ENCODE measurements at places on chromosomes 5 and 9.

DNA sequence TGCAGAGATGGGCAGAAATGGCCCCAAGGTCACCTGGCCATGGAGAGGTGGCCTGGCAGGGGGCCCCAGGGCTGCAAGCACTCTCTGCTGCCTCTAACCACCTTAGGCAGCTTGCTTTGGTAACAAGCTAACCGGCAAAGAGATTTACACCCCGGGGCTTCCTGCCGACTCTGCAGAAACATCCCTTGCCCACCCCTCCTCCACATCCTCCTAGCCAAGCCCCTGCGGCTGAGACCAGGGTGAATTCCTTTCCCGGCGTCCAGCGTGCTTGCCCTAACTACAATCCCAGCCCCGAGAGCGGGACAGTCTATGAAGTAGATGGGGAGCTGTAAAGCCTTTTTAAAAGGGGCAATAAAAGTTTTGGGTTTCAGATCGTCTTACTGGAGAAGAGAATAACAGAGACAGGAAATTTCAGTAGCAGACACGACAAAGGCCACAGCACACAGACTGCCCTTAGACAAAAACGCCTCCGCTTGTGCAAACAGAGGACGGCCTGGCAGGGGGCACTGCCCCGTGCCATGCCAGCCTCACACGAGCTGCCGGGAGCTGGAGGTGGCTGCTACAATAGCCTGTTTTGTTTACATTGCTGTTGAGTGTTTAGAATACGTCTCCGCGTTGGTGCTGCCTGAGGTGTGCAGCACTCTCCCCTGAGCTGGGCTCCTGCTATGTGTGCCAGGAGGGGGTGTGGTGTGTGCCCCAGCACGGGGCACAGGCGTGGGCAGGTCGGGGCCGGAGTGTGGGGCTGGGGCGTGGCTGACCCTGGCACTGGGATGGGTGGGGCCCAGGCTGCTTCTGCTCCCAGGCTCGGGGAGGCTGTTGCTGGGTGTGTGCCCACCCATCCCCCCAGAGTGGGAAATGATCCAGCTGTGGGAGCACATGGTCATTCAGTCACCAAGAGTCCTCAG lies 15.3 kb downstream of the MYMK start:
- no peak for DNase-seq

DNA sequence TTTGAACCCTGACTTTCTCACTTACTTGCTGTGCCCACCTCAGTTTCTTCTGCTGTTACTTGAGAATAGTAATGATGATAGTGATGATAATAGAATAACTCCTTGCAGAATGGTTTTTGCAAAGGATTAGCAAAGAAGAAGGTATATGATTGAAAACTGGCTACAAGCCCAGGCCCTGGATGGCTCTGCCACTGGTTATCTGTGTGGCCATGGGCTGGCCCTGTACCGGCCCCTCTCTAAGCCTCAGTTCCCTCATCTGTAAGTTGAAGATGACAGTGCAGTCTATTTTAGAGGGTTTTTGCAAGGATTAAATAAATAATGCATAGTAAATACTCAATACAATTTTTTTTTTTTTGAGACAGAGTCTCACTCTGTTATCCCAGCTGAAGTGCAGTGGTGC lies 6.2 kb downstream of the TTLL11 start:
- DNase-seq: no peak

DNA sequence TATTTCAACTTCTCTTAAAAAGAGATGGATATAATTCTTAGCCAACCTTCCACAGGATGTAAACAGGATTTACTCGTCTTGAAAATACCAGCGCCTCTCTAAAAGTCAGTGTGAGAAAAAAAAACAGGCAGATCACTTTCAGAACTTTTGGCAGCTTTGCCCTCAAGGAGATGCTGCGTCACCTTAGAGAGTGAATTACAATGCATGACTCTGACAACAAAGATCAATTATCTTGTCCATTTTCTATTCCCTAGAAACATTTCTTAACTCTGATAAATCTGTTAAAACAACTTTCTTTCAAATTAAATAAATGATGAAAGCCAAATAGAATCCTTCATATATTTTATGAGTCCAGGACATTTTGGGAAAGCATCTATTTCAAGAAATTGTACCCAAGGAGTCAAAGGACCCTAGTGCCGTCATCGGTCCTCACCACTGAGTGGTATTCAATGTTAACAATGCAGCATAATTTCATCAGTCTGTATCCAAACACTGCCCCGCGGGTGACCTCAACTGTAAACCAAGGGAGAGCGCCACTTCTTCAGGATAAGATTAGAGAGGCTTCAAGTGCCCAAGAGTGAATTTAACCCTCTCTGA lies 536.0 kb downstream of the PDE4D start:
- peak; percentile 91 for DNase-seq

DNA sequence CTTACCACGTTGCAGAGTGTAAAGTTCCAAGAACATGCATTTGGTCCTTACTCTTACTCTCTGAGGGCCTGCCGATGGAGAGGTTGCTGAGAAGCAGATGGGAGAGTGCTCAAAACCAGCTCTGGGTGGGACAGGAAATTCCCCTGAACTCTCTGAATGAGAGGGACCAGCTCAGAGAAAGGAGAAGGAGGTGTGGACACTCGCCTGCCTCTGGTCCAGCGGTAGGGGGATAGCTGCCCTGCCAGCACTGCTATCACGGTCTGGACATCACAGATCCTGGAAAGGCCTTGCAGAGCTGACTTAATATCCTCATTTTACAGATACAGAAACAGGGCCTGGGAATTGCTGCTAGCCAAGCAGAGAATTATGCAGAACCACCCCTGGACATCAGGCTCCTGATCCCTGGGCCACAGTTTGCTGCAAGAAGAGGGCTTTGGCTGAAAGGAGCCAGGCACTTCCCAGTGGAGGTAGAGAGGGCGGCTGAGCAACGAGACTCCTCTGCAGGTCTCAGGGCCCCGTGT lies 4.9 kb downstream of the TRAF1 start:
- DNase-seq: no peak

GRCh38 chr5:38453506-38453905 lies 102.9 kb downstream of the LIFR start:
- no peak for DNase-seq

DNA sequence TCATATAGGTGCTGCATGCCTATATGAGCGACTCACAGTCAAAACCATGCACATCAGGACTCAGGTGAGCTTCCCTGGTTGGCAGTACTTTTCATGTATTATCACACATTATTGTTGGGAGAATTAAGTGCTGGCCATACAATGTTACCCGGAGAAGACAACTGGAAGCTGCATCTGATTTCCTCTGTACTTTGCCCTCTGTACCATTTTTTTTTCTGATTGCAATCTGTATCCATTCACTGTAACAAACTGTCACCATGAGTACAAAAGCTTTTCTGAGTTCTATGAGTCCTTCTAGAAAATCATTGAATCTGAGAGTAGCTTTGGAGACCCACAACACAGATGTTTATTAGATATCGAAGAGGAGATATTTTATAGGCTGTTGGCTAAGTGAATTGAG lies 651.0 kb downstream of the NR2F1-AS1 start:
- no peak for DNase-seq

DNA sequence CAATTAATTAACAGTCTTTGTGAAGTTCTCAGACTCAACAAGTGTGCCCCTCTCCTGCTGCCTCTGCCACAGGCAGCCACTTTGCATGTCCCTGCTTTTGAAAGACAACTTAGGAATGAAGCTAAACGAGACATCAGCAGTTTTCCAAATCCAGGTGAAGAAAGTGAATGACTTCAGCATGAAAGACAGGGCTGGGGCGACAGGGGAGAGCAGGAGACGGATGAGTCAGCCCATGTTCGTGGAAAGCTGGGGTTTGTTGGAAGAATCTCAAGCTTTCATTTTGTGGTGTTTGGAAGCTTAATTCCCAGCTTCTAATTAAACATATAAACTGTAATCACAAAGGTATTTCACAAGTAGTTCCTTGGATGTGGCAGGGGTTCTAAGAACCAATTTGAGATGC lies 207.8 kb upstream of the MAP3K1 start:
- peak; percentile 55 for DNase-seq

- no peak for DNase-seq
Observed at GRCh38 chr5:94039101-94039500, 297.7 kb upstream of the POU5F2 start.

GRCh38 chr5:157108976-157109375 lies at the start of gene HAVCR2:
TSS of gene HAVCR2 (minus strand) at chr5:157109044. CDS start at chr5:157108983, 61 bp downstream.
- DNase-seq: no peak

DNA sequence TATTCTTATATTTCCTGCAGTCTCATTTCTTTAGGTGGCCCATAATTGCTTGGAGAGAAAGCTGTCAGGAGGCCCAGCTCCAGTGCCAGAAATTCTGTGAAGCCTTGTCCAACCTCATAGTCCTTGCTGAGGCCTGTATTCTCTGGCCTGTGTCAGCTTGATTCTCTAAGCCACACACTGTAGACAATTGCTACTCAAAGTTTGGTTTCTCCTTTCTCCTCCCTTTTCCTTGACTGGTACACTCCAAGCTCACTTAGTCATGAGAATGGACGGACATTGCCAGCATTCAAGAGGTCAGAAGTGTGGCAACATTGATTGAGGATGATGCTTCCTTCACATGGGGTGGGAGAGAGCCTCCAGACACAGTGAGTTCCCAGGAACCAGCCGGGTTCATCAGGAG lies 71.3 kb upstream of the CXCL14 start:
- DNase-seq: no peak

GRCh38 chr9:91040371-91041215 lies 239.0 kb downstream of the SYK start:
- no peak for DNase-seq

- no peak for DNase-seq
Observed at GRCh38 chr5:152644029-152644728, 239.1 kb upstream of the NMUR2 start.

- peak; percentile 86 for DNase-seq
Observed at GRCh38 chr9:112348257-112349007, 15.0 kb upstream of the PTBP3 start.

GRCh38 chr9:116546711-116547581 lies 140.2 kb upstream of the TRIM32 start:
- DNase-seq: peak; percentile 65

DNA sequence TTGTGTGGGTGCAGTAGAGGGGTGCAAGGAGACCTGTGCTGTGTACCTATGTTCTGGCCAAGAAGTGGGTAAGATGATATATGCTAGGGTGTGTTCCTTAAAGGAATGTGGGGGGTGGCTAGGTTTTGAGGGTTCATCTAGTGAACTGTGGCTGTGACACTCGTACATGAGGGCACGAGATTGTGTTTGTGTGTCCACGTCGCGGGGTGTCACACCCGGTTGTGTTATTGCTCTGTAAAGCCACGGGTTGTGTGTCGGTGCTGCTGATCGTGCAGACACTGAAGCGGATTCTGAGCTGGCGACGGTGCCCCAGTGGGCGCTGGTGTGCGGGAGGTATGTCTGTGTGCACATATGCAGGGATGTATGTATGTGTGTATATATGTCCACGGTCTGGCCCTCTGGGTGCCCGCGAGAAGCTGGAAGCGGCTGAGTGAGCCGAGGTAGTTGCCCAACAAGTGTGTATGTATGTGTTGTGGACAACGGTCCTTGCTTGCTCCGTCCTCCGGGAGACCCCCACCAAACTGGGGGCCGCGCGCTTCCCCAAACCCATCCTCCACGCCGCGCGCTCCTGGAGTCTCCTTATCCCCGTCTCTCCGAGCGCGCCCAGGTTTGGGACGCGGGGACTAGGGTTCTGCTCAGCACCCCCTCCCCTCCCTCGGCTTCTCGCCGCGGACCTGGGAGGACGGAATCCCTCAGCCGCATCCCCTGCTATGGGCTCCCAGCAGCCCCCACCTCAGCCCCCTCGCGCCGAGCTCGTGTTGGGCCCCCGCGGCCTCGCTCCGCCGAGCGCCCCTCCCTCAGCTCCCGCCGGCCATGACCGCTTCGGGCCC lies 639 bp downstream of the PCDH1 start:
- no peak for DNase-seq

- no peak for DNase-seq
Observed at GRCh38 chr5:143601357-143601756, 197.9 kb upstream of the NR3C1 start.

- peak; percentile 83 for DNase-seq
Observed at GRCh38 chr5:143182901-143183820, 220.3 kb downstream of the NR3C1 start.

Data from choroid plexus epithelial cell (primary cell).